ENCODE measurements at places on chromosomes 12 and 14.
A peak's percentile ranks its signal among the peaks of the same experiment; 100 is the strongest.

DNA sequence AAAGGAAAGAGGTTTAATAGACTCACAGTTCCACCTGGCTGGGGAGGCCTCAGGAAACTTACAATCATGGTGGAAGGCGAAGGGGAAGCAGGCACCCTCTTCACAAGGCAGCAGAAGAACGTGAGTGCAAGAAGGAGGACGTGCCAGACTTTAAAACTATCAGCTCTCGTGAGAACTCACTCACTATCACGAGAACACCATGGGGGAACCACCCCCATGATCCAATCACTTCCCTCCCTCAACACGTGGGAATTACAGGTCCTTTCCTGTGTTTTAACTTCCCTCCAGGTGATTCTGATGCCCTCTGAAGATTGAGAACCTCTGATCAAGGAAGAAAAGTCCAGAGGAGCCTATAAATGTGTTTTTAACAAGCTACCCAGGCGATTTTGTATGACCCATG lies 358.7 kb downstream of the MED13L start:
- H3K4me3 ChIP-seq = no peak overlapping the region
- peaks cover 7% of the 10 kb centered on the region for H3K4me1 ChIP-seq
- H3K27me3 ChIP-seq = peaks cover 56% of the 10 kb centered on the region
- no peak for DNase-seq

DNA sequence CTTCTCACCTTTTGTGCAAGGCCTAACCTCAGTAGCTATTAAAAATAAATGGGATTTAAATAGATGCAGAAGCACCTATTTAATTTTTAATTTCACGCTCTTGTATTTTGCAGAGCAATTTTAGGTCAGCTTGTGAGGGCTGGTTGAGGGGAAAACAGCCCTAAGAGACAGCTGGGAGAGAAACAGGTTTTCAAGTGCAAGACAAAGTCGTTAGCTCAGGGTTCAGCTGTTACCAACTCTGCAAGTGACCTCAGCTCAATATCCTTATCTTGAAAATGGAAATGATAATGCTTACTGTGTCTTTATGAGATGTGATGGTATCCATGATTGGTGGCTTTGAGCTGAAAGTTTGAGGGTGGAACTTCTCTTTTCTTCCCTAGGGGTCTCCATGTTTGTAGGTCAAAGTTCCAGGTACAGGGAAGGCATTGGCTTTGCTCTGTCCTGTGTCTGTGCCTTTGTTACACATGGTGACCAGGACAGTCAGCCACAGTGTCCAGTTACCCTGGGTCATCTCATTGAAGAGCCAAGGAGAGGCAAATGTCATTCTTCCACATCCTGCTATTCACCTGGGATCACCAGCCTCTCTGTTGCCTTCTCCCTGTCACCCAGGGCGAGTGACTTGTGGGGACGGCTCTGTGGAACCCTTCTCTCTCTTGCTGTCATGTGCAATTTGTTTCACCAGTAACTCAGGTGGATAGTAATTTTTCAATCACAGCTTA lies 100.3 kb downstream of the SAMD4A start:
- H3K4me1 ChIP-seq = peaks cover 12% of the 10 kb centered on the region
- no peak for DNase-seq
- no peak overlapping the region for H3K4me3 ChIP-seq
- no peaks in the 10 kb centered on the region for H3K27me3 ChIP-seq
- H3K27ac ChIP-seq = no peak overlapping the region

- H3K4me1 ChIP-seq = peaks cover 5% of the 10 kb centered on the region
- no peaks in the 10 kb centered on the region for H3K27me3 ChIP-seq
- peak overlapping the region; percentile 73 for H3K27ac ChIP-seq
- H3K4me3 ChIP-seq = peak overlapping the region; percentile 63
- no peaks in the 10 kb centered on the region for H3K36me3 ChIP-seq
- no peak for DNase-seq
Observed at GRCh38 chr12:402029-402389, 565 bp downstream of the CCDC77 start.

GRCh38 chr12:124881123-124881522 lies 17.5 kb upstream of the SCARB1 start:
- no peak for DNase-seq
- H3K4me1 ChIP-seq = no peaks in the 10 kb centered on the region
- H3K36me3 ChIP-seq = no peaks in the 10 kb centered on the region
- no peak overlapping the region for H3K4me3 ChIP-seq

DNA sequence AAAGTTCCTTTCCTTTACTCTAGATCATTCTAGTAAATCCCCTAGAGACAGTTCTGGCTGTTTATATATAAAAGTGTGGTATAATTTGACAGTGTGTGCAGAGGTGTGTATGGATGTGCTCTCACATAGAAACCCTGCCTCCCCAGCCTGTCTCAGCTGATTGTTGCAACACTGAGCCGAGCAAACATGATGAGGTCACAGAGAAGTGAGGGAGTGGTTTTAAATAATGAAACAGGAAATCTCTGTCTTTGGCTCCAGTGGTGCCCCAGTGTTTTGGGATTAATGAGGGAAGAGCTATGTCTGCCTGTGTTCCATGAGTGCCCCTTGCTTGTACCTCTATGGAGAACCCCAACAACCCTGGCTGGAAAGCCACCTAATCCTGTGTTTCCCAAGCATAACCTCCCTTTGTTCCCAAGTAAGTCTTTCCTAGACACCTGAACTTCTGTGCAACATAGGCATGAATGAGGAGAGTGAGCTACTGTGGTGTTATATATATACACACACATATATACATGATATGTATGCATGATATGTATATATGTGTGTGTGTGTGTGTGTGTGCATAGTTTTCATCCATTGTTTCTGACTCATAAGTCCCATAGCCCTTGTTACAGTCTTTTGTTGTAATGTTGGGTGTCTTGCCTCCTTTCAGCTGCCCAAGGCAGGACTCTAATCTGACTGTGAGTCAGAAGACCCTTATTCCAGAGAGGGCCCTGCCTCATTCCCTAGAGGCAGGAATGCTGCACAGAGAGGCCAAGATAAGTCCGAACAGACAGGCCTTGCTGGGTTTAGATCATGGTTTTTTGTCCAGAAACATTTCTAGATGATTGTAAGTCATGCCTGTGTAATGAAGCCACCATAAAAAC lies 18.0 kb downstream of the TRAF3 start:
- H3K36me3 ChIP-seq = no peaks in the 10 kb centered on the region
- peak; percentile 73 for DNase-seq
- H3K4me3 ChIP-seq = no peak overlapping the region
- peaks cover 10% of the 10 kb centered on the region for H3K4me1 ChIP-seq
- H3K27ac ChIP-seq = no peak overlapping the region

- no peaks in the 10 kb centered on the region for H3K27me3 ChIP-seq
- no peak overlapping the region for H3K27ac ChIP-seq
- no peak for DNase-seq
Observed at GRCh38 chr14:34231626-34232025, 230.4 kb downstream of the SPTSSA start.

- no peak overlapping the region for H3K27ac ChIP-seq
- H3K36me3 ChIP-seq = no peaks in the 10 kb centered on the region
- no peak for DNase-seq
- H3K4me3 ChIP-seq = no peak overlapping the region
- peaks cover 7% of the 10 kb centered on the region for H3K4me1 ChIP-seq
Observed at GRCh38 chr12:49783917-49784676, 42.7 kb downstream of the TMBIM6 start.

GRCh38 chr12:76701690-76702089 lies 62.2 kb upstream of the ZDHHC17 start:
- DNase-seq = no peak
- no peaks in the 10 kb centered on the region for H3K36me3 ChIP-seq
- H3K27me3 ChIP-seq = no peaks in the 10 kb centered on the region
- no peak overlapping the region for H3K27ac ChIP-seq
- H3K4me1 ChIP-seq = no peaks in the 10 kb centered on the region
- no peak overlapping the region for H3K4me3 ChIP-seq

DNA sequence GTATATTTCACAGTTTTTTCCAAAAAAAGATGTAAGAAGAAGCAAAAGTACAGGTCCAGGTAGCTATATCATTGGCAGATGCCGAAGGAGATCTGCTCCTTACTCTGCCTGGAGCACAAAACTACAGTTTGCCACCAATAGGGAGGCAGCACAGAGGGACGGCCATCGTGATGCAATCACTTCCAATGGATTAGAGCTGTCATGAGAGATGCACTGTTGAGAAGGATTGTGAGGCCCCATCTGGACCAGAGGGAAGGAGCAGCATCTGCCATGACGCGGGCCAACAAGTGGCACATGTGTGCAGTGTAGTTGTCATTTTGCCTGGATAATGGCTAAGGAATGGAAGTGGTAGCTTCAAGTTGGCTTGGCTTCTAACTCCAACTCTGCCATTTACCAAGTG lies 318.8 kb upstream of the FKBP4 start:
- no peak overlapping the region for H3K27ac ChIP-seq
- H3K36me3 ChIP-seq = peaks cover 3% of the 10 kb centered on the region
- H3K27me3 ChIP-seq = no peaks in the 10 kb centered on the region
- no peak for DNase-seq

Data from tibial artery (tissue), 4 donors.